ENCODE measurements at places on chromosomes 4 and X.

DNA sequence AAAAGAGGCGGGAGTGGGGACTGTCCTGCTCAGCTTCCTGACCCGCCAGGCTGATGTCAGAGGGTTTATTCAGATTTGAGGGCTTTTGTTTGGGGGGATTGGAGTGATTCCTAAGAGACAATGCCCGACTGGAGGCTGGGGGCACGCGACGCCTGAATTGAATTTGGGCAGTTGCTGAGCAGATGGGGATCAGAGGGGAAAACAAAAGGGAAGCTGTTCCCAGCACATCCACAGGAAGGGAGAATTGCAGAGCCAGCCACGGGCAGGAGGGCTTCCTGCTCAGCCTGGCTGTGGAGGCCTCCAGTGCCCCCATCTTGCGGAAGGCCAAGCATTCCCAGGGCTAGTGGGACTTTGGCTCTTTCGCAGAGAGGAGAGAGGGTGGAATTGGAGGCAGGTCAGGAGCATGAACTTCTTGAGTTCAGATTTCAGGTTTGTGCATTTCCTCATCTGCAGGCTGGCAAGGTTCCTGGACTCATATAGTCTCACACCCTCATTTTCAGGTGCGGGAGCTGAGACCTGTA lies 162.8 kb downstream of the NHS start:
- DNase-seq = no peak

DNA sequence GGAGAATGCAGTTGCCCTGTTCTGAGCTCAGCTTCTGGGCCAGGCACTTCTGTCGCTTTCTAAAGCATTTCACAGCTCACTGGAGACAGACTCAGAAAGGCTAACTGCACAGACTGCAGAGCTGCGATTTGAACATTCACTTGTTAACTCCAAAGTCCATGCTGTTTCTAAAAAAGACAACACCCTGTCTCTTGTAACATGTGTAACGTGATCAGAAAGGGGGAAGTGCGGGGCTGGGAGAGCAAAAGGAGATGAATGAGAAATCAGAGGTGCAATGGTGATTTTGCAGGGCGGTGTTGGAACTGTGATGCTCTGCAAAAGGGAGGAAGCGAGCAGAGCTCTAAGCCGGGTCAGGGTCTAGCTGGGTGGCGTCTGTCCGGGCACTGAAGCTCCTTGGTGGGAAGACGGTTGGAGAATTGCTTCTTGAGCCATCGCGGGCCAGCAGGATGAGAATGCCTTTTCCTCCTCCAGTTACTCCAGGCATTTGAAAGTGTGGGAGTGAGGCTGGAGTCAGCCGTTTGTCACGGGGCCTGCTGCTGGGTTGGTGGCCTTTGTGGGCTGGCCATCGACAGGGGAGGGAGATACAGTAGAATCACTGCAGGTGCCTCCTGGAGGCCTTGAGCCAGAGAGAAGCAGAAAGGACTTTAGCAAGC lies 20.3 kb downstream of the TBC1D14 start:
- DNase-seq = no peak

- no peak for DNase-seq
Observed at GRCh38 chr4:83389037-83389720, 54.5 kb upstream of the HPSE start.

- no peak for DNase-seq
Observed at GRCh38 chrX:149641835-149642234, 10.2 kb upstream of the TMEM185A start.

DNA sequence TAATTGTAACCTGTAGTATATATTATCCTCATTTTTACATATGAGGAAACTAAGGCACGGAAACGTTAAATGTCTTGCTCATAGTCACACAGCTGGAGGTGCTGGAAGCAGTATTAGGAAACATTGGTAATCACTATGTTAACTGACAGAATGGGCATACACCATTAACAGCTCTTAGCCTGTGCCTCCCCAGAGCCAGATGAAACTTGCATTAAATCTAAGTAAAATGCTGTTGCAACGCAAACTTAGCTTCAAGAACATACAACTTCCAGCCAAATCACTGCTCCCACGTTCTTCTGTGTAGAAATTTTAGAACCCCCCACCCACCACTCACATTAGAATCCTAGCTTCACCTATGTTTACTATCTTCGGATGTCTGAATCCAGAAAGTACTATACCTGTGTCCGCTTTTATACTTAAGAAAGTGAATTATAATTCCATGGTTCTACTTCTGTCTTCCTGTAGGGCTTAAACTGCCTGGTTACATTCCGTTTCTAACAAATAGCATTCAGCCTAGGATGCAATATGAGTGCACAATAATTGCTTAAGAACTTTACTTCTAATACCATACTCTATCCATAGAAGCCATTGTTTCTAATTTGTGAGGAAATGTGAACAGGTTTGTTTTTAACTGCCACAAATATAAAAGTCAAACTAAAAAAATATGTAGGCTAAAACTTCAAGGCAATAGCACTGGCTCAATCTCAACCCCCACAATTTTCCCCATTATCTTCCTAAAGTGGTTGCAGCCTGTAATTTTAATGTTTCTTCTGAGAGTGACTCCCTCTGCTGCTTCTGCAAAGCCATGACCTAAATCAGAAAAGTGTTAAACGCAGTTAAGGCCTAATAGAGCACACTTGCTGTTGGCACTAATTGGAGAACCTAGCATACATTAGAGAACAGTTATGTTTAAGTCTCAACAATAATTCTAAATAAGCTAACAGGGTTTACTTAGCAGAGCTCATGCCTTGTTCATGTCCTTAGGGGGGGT lies 4.4 kb downstream of the UNC5C start:
- DNase-seq = no peak

GRCh38 chr4:78542373-78542772 lies 9.2 kb upstream of the ANXA3 start:
- no peak for DNase-seq

- DNase-seq = no peak
Observed at GRCh38 chrX:8254401-8254800, 83.3 kb upstream of the VCX2 start.

DNA sequence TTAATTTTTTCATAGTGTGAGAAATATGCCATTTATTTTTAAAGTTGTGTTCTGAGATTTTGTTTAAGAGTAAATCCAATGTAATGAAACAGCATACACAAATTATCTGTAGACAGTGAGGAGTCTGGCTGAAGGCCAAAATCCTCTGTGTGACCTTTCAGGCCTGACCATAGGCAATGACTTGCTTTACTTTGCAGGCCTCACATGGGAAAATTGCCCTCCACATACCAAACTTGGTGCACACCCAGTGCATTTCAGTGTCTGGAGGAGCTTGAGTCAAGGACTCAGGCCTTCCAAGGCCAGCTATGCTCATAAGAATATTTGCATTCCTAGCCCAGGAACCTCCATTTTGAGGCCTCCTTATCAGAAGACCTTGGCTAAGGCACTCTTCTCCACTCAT lies 430.1 kb downstream of the GABRG1 start:
- no peak for DNase-seq

Measured in tibial nerve (tissue), 4 donors.